ENCODE measurements at places on chromosomes 5 and 9.

DNA sequence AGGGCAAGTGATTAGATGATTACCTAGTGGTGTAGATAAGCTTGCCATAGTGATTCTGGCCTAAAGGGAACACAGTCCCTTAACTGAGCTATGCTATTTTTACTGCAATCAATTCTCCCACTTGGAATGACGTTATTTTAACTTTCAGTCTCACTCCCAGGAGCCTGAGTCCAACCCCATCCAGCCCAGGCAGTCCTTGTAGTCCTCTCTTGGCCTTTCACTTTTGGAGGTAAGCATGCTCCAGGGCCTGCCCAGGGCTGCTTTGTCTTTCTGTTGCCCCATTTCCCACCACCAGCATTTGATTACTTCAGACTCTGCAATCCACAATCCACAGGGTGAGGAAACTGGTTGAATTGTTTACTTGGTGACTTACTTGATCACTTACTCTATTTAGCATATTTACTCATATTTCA is 233.0 kb downstream of the CD180 start:
- no peak for DNase-seq

GRCh38 chr5:116388564-116389258 is 185.9 kb downstream of the SEMA6A start:
- no peak for DNase-seq

GRCh38 chr5:56987171-56987570 is 35.2 kb upstream of the MIER3 start:
- no peak for DNase-seq

GRCh38 chr5:149749481-149750365 is 19.6 kb downstream of the PPARGC1B start:
- no peak for DNase-seq

- no peak for DNase-seq
These were observed 21.9 kb downstream of the DIAPH1 start for GRCh38 chr5:141596867-141597266.

GRCh38 chr5:93791518-93791972 is 50.1 kb upstream of the POU5F2 start:
- DNase-seq = no peak

GRCh38 chr5:140596321-140596741 is 31.7 kb downstream of the SLC35A4 start:
- DNase-seq = no peak

- DNase-seq = no peak
These were observed 323.5 kb downstream of the TLE4 start for GRCh38 chr9:79895232-79895631.

- no peak for DNase-seq
These were observed 10.8 kb downstream of the PDGFRB start for GRCh38 chr5:150144879-150145278.
